Stimulated activated naive B cell treated with anti-CD40 and anti-IgM and Interleukin-4, amounts not matched to agents 10 μg/mL and 1 μg/mL and 100 μg/mL, for 72 hours (primary cell): ENCODE measurements at places on chromosomes 12 and 14.
A peak's percentile ranks its signal among the peaks of the same experiment; 100 is the strongest.

GRCh38 chr12:76871742-76872141 is 7.1 kb downstream of the CSRP2 start:
- DNase-seq = no peak

DNA sequence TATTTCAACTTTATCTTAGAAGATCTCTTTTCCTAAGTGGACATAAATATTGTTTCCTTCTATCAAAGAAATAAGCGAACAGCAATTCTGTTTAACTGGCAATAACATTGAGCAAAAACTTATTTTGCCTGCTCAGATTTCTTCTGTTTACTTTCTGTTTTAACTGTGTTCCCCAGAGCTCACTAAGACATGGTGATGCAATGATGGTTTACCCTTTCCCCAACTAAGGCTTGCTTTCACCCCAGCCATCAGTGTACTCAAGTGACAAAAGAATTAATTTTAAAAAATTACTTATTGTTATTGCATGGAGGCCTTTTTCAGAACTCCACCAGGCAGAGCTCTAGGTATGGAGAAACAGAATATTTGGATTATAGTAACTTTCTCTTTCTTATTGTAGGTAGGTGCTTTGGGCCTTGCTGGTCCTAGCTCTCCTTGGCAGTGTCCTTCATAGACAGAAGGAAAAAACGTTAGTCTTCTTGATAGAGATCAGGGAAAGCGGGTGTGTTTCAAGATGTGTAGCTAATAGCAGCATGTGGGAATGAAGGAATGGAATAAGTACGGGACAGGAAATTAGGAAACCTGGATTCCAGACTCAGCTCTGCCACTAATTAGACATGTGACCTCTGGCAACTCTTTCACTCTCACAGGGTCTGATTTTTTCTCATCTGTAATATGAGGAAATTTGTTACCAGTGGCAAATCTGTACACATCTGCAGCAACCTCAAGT is 14.6 kb upstream of the DDHD1 start:
- DNase-seq = no peak

- no peak for DNase-seq
These were observed 334.2 kb downstream of the BMP4 start for GRCh38 chr14:53622447-53622846.

GRCh38 chr12:101076921-101077320 is 133.1 kb downstream of the SLC5A8 start:
- no peak for DNase-seq

- no peak for DNase-seq
These were observed 647 bp downstream of the OR6C70 start for GRCh38 chr12:55469291-55469690.

DNA sequence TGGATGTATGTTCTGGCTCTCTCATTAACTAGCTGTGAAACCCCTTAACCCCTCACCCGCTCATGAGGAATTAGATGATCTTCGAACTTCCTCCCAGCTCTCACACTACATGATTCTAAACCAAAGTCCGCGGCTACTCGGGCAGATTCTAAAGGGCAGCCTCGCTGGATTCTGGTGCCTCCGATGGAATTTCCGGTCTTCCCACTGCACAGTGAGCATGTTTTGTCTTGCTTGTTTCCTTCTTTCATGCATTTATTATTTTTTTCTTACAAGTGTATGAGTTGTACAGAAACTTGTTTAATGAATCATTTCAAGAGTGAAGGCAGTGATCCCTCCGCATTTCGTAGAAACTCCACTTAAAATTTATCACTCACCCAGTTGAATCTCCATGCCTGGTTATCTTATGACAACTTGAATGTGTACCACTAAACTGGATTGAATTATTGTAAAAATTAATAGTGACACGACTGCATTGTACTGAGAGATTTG is 4.5 kb upstream of the HCAR3 start:
- DNase-seq = no peak

GRCh38 chr14:36315159-36315853 is 5.1 kb downstream of the MBIP start:
- no peak for DNase-seq

- no peak for DNase-seq
These were observed 164.8 kb downstream of the SNAPC1 start for GRCh38 chr14:61927060-61927459.

GRCh38 chr14:101117543-101117942 is 214.0 kb upstream of the RTL1 start:
- no peak for DNase-seq

DNA sequence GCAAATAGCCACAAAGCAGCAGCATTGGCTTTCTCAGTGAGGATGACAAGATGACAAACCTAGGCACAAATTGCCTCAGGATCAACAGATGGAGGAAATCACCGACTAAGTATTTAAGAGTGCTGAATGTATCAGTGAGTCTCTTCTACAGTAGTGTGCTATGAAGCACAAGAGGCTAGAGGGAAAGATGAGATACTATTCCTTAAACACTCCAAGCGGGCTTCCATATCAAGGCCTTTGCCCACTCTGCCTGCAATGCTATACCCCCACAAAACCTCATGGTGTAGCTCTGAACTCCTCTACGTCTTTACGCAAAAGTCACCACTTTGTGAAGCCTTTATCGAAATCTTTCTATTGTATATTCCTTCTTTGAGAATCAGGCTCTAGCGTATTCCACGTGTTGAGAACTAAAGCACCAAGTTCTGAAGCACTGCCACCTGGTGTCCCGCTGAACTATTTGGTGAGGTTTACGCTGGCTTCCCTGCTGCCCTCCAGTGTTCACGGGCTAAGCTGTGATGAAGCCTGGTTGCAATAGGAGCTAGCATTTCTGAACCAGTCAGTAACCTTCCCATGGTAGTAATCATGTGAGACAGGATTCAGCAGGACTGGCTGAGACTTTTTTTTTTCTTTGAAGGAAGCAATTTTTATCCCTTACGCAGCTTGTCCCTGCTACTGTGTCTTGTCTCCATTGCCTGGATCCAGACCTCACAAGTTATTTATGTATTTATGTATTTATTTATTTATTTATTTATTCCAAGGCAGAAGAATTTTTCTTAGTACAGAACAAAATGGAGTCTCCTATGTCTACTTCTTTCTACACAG is 426.5 kb upstream of the OR4E1 start:
- DNase-seq = peak; percentile 26

GRCh38 chr14:96739200-96739910 is 57.8 kb upstream of the VRK1 start:
- DNase-seq = no peak

- no peak for DNase-seq
These were observed 90.0 kb downstream of the PPM1H start for GRCh38 chr12:62844915-62845314.
